Fibroblast of pulmonary artery (primary cell): ENCODE measurements at places on chromosomes 11 and 22.

GRCh38 chr22:37258753-37259401 lies 14.8 kb upstream of the RAC2 start:
- DNase-seq: no peak

DNA sequence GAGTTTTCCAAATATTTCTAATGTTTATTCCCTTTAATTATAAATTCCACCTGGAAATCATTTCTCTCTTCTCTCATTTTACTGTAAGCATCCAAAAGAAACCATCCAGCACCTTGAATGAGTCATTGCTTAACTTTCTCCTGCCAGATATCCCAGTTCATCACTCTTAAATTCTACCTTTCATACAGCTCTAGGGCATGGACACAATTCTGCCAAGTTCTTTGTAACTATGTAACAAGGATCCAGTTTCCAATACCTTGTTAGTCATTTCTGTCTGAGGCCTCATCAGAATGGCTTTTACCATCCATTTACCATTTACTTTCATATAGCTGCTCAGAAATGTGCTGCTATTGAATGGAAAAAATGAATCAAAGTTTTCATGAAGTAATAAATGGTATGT lies 455.4 kb upstream of the TENM4 start:
- no peak for DNase-seq

GRCh38 chr11:42727879-42728278 lies 583.9 kb upstream of the API5 start:
- DNase-seq: no peak

DNA sequence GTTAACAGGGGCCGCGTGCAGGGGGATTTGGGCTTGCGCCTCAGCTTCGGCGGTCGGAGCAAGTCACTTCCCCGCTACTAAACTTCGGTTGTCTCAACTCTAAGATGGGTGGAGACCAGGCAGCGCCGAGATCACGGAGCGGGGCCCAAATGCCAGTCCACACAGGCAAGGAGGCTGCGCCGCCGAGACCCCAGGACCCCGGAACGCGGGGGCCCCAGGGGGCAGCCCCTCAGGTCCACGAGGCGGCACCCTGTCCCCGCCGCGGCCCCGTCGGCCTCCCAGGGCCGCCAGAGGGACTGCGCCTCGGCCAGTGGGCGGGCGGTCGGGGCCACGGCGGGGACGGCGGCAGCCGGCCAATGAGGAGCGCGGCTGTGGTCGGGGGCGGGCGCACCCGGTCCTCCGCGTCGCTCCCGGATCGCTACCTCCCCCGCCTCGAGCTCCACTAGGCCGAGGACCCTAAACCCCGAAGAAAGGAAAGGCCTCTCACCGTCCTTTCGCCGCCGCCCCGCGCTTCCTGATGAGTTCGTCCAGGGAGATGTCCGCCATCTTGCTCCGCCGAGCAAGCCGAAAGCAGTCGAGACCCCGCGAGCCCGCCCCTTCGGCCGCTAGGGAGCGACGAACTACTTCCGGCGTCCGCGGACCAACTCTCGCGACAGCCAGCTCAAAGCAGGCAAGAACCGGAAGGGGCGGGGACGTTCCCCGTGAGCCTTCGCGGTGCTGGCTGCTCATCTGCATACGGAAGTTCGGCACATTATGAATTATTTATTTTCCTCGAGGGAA lies at the start of gene POLDIP3:
POLDIP3 (minus strand) TSS at position 572 of the 780 bp plus-strand sequence; CDS start at position 546, 26 bp downstream.
- DNase-seq: peak; percentile 99

GRCh38 chr11:10970926-10971325 lies 113.1 kb upstream of the ZBED5 start:
- DNase-seq: no peak

GRCh38 chr11:43554148-43554473 lies 126.4 kb upstream of the HSD17B12 start:
- DNase-seq: no peak

GRCh38 chr11:16776711-16777612 lies 38.5 kb downstream of the C11orf58 start:
- no peak for DNase-seq
